IMR-90 (cell line): ENCODE measurements at places on chromosomes 12 and 14.
A peak's percentile ranks its signal among the peaks of the same experiment; 100 is the strongest.

DNA sequence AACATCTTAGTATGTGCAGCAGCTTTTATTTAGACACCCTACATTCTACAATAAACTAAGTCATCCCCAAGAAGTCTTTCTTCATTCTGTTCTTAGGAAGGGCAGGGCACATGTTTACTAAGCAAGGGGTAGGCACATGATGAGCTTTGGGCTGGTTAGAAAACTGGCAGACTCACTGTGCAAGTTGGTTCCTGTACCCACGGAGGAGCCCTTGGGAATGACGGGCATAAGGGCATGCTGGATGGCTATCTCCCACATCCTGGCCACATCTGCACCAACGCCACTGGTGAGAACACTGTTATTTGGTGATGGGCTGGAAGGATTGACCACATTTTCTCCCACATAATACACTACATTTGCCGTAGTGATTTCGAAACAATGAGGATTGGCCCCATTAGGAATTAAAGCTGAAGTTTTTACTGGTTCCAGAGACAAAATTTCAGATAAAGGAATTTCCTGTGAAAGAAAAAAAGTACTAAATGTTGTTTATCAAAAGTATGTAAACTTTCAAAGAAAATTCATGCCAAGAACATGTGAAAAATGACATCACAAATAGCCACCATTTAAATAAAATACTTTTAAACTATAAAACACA, 297.0 kb downstream of the PRKD1 start:
- peak; percentile 23 for DNase-seq

DNA sequence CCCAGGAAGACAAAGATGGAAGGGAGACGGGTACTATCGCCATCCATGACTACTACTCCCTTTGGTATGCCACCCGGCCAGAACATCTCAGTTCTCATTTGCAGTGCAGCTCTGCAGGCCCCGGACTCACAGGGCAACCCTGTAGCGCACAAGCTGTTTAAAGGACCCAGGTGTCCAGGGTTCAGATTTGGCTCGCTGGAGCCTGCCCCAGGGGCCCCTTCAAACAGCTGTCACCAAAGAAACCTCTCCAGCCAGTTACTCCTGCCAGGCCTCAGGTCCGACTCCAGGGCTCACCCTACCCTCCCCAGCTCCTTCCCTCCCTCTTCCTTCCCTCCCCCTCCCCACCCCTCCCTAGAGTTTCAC, 5.5 kb upstream of the CHD4 start:
- no peak for DNase-seq

GRCh38 chr12:119956047-119956446, 33.0 kb upstream of the BICDL1 start:
- no peak for DNase-seq

- peak; percentile 80 for DNase-seq
Observed at GRCh38 chr12:75766263-75767160, 255.1 kb upstream of the KRR1 start.

GRCh38 chr12:6471989-6472360, 1.5 kb upstream of the VAMP1 start:
- no peak for DNase-seq

DNA sequence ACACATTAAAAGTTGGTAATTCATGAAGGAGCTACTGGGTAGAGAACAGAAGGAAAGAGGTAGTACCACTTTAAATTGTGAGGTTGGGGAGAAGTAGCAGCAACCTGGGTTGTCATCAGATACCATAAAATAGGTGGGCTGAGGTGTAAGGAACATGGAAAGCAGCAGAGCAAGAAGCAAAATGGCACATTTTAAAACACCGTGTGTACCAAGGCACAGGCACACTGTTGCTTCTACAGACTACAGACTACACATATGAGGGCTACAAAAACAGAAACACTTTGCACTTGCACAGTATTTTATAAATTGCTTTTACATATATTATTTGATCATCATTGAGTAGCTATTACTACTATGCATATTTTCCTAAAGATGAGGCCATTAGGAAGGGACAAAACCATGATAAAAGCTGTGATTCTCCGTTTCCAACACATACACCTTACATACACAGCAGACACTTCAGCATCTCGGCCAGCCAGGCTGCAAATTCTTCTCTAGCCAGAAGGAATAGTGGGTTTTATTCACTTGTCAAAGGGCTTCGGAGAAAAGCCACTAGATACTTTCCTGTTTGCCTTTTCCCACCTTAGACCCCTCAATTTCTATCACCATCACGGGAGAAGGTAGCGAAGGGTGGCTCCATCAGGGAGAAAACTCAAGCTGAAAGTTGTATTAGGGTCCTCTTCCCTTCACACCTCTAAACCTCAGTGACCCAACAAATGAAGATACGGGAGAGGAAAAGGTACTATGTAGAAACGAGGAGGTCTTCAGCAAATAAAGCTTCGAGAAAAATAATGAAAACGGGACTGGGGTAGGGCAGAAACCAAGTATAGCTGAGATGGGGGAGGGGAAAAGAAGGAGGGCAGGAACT, 1.6 kb downstream of the PYM1 start:
- DNase-seq, result no peak

- no peak for DNase-seq
Observed at GRCh38 chr12:9605483-9605882, 2.2 kb downstream of the KLRB1 start.

GRCh38 chr12:6231359-6232268, 31.4 kb downstream of the CD9 start:
- no peak for DNase-seq

DNA sequence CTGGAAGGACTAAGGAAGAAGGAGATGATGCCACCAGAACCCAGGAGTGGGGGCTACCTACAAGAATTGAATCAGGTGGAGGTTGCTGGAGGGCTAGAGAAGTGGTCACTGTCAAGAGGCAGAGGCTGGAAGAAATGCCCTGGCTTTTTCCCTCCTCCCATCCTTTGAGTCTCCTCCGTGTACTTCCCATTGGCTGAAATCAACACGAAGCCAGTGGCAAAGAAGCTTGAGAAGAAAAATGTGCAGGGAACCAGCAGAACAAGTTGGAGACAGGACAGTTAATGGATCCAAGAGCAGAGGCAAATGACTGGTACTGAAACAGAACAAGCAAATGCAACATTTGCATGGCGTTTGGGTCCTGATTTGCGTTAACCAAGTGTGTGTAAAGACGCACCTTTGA, 9.1 kb upstream of the FBLN5 start:
- DNase-seq, result no peak

DNA sequence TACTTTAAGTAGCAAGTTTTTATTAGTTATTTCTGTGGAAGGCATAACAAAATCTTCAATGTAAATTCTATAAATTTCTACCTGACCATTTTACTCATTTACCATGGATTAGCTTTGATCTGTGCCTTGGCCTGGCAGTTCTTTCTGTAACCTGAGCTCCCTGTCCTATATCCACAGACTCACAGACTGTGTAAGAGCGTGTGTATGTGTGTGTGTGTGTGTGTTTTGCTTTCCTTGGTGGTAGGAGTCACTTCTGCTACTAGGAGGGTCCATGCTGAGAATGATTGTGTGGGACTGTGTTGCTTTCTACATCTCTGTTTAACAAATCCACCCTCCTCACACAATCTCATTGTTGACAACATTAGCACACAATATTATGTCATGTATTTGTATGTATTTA, 221.2 kb upstream of the PELI2 start:
- no peak for DNase-seq
